ENCODE measurements at places on chromosomes 12 and 14.

DNA sequence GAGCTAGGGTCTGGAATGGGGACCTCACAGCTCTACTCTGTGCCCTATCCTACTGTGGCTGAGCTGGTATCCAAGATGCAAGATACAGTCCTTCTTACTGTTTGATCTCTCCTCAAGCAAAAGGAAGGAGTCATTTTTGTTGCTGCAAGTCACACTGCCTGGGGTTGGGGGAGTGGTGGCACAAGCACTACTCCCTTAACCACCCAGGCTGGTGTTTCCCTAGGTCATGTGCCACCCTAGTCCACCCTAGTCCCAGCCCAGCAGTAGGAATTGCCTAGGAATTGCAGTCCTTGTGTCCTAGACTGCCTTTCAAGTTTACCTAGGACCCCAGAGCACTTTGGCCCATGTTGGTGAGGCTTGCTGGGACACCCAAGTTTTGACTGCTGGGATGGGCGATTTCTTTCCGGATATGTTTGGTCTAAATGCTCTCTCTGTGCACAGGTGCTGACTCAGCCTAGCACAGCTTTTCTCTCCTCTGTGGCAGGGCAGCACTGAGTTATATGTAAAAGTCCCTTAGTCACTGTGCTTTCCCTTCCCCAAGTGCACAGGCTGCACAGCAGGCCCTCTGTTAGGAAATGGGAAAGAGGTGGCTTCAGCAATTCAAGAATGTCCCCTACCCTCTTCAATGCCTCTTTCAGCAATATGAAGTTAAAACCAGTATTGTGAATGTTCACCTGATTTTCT is 54.9 kb downstream of the SLC6A15 start:
- no peak for DNase-seq

GRCh38 chr14:105476097-105476830 is 1.6 kb downstream of the CRIP2 start:
- peak; percentile 18 for DNase-seq

DNA sequence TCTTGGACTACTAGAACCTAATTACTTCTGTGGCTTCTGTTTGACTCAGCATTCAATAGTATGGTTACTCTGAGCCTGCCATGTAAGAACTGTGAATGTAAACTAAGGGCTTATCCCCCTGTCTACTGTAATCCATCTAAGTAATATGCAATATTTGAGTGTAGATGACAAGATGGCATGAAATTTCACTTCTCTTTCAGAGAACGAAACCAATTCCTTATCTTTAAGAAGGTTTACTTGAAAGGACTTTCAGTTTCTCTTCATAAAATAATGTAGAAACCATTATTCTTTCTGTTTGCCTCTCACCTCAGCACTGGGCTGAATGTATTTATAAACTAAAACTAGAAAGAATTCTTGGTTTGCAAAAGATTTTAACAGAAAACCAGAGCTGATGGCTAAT is 60.4 kb upstream of the ARID2 start:
- DNase-seq: no peak

- no peak for DNase-seq
Measured at GRCh38 chr12:3341594-3341993, 149.4 kb upstream of the PRMT8 start.

GRCh38 chr12:57640175-57641042 is 7.4 kb upstream of the B4GALNT1 start:
- no peak for DNase-seq

DNA sequence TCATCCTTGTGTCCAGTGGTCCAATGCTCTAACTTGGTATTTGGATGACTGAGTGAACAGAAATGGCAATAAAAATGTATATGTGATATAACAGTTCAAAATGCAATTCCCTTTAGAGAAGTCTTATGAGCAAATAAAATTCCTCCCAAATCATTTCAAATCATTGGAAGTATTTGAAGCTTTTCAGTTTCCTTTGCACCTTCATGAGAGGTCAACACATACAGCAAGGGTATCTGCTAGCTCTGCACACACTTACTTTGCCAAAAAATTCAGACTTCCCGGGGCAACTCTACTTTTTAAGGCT is 423.7 kb downstream of the ATP23 start:
- no peak for DNase-seq

- peak; percentile 68 for DNase-seq
Measured at GRCh38 chr12:43692064-43692463, 66.5 kb downstream of the PUS7L start.

All from DMS53 (cell line).